Stimulated activated CD8-positive, alpha-beta memory T cell treated with anti-CD3 and anti-CD28 coated beads, Interleukin-15, amount 100 ng/mL, for 4 hours (primary cell): ENCODE measurements at places on chromosomes 3 and 15.
A peak's percentile ranks its signal among the peaks of the same experiment; 100 is the strongest.

- DNase-seq = no peak
Measured at GRCh38 chr3:167740961-167741587, 5.6 kb downstream of the SERPINI1 start.

GRCh38 chr3:187368251-187369088 is at the start of gene RTP4:
Gene RTP4 (plus strand): TSS chr3:187368385. CDS start chr3:187368442, 57 bp downstream.
- peak; percentile 5 for DNase-seq

- DNase-seq = no peak
Measured at GRCh38 chr3:171250444-171250843, 209.8 kb downstream of the TNIK start.

GRCh38 chr3:50396502-50396901 is 37.2 kb upstream of the TMEM115 start:
- no peak for DNase-seq

- DNase-seq = no peak
Measured at GRCh38 chr3:162534431-162534830, 1037.8 kb downstream of the OTOL1 start.
